ENCODE measurements at places on chromosomes 13 and 19. TPM values are rescaled to one million over a fixed set of nuclear protein-coding genes. Genes with fewer than 3 reads are reported as not detected.

The ZNF470 gene
- total RNA-seq = 0.33 TPM

The DHX34 gene
- 25.3 TPM for total RNA-seq

The IGSF23 gene
- not detected for total RNA-seq

The SPRED3 gene
- 4.5 TPM for total RNA-seq

The ZNF667 gene
- not detected for total RNA-seq

The LYPD5 gene
- not detected for total RNA-seq

DNA sequence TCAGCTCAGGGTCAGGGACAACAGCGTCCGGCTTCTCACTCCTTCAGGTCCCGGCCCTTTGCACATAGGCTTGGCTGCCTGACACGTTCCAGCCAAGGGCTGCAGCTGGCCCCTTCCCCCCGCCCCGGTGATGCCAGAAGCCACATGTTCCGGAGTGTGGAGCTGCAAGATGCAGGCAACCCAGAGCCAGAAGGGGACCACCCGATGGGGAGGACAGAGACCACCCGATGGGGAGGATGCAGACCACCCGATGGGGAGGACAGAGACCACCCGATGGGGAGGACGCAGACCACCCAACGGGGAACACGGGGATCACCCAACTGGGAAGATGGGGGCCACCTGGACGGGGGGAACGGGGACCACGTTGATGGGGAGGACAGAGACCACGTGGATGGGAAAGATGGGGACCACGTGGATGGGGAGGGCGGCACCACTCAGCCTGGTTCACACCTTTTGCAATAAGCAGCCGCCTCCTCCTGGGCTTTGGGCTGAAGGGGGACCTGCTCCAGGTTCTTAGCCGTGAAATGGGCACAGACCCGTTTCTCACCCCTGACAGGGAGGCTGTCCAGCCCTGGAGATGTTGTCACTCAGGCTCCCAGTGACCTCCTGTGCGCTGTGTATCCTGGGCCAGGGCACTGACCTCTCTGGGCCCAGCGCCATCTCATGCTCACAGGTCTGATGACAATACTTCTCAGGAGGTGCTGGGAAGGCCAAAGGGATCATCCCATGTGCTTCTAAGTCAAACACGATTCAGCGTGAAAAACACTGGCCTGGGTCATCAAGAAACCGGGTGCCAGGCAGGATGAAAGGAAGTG lies 34.5 kb downstream of the C13orf46 start:
- no peak for DNase-seq

- peak; percentile 17 for DNase-seq
Measured at GRCh38 chr13:102091231-102091630, 310.6 kb downstream of the FGF14 start.

- peak; percentile 68 for DNase-seq
Measured at GRCh38 chr19:46133101-46133627, 8.7 kb upstream of the IGFL3 start.

DNA sequence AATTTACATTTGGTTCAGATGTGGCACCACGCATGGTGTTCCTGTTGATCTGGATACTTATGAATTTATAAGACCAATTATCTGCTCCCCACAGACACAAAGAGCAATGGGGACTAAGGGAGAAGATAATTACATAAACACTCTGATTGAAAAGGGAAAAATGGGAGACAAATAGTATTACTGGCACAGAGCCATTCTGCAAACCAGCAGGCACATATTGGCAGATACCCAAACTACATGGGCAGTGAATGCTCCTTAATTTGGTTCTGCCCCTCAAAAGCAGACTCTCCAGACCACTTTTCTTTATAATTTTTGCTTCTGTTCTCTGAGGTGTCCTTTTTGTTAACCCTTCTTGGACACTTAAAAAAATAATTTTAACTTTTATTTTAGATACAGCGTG lies 1674.2 kb downstream of the PCDH9 start:
- no peak for DNase-seq

DNA sequence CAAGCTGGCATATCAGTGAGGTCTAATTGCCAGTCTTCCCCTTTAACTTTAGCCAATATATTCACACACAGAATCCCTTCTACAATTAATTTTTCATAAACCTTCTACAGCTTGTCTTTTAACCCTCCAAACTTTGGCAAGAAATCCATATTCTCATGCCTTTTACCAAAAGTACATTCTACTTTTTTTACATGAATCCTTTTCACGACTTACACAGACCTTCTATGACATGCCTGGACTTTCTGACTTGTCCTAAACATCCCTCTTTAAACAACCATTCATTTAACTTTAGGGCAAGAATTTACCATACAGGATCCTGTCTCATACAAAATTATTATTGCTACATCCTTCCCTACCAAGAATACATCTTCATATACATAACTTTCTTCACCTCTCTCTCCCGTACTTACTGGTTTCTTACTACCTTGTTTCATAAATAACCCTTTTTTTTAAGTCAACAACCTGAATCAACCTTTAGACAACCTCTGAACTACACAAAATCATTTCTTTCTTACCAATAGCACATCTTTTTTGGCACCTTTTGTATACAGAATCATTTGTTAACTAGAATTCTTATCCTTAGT lies 23.5 kb downstream of the ZNF544 start:
- no peak for DNase-seq

- DNase-seq = no peak
Measured at GRCh38 chr13:71867131-71867814, at the start of gene DACH1. TSS of gene DACH1 (minus strand) at chr13:71867204.

DNA sequence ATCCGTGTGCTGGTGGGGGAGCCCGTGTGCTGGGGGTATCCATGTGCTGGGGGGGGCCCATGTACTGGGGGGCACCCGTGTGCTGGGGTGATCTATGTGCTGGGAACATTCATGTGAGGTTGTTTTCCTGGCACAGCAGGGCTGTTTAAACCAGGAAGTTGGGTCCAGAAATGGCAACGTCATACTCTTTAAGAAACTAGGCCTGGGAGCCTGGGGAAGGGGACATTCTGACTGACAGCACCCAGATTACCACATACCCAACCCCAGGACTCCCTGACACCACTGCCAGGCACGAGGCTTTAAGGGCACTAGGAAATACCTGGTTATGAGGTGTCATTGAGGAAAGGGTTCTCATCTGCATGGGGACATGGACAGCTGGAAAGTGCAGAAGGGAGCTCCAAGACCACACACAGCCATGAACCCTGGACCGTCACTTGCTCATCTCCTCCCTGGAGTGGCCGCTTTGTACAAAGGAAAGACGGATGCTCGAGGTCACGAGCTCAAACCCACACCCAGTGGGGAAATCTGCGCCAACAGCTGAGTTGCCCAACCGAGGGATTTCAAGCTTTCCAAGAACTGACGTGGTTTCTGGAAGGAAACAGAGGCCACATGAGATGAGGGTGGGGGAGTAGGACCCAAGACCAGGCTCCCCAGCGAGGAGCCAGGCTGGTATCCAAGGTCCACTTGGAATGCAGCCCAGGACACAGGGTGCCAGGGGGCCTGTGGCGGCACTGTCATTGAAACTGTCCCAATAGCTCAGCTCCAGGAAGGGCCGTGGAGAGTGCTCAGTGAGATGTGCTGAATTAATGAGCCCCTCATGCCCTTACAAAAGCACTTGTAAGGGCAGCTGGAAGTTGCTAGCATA lies 40.9 kb downstream of the RAB20 start:
- DNase-seq = peak; percentile 75

DNA sequence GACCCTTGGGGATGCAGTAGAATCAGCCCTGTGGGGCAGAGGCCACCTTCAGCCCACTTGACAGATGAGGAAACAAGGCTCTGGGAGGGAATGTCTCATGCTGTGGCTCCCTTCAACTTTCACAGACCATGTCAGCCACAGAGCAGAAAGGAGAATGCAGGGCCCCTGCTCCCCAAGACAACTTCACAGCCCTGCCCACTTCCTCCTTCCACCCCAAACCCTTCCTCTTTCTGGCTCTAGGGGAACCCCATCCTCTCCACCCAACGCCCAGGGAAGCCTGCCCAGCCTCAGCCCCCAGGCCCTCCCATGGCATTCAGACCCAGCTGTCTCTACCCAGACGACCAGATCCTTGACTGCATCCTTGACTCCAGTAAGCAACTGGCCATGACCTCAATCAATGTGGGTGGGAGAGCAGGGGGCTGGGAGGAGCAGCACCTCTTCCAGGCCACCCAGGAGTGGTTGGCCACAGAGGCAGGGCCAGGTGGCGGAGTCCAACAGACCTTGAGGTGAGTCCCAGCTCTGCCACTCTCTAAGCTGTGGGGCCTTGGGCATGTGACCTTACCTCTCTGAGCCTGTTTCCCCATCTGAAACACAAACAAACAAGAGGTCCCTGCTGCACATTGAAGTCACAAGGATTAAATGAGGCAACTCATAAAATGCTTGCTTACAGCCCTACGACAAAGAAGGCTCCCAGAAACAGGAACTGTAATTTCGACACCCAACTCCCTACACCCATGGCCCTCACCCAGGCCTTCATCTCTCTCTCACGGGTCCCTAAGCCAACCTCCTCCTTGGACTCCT lies 15.8 kb downstream of the DEDD2 start:
- DNase-seq = no peak

DNA sequence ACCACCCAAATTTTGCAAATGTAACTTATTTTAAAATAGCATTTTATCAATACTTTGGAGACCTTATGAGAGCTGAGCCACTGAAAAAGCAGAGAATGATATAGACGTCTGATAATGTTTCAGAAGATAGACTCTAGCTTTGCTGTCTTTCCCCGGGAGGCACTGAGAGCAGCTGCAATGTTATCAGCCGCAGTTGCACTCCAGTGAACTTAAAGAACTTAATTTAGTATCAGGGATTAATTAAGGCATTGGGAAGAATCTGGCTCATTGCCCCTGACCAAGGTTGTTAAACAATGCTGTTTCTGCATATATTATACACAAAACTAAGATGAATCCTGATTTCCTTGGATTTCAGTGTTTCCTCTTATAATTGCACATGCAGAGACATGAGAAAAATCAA lies 75.7 kb upstream of the SGCG start:
- no peak for DNase-seq

DNA sequence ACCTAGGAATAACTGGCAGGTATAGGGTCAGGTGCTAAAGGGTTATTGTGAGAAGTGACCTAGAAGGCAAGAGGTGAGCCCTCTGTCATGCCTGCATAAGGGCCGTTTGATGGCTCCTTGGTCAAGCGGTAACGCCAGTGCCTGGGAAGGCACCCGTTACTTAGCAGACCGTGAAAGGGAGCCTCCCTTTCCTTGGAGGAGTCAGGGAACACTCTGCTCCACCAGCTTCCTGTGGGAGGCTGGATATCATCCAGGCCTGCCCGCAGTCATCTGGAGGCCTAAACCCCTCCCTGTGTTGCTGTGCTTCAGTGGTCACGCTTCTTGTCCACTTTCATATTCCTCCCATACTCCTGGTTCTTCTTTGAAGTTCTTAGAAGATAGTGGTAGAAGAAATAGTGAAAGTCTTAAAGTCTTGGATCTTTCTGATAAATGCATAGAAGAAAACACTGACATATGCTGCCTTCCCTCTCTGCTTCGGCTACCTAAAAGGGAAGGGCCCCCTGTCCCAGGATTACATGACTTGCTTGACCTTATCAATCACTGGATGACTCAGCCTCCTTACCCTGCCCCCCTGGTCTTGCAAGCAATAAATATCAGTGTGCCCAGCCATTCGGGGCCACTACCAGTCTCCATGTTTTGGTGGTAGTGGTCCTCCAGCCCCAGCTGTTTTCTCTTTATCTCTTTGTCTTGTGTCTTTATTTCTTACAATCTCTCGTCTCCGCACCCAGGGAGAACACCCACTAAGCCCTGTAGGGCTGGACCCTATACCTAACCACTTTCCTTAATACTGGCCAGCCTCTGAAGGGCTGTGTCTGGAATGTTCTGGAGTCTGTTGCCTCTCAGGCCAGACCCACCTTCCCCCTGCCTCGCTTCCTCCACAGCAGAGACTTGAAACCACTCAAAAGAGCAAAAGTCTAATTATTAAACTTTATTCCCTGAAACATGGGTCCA lies 16.1 kb upstream of the ABCC4 start:
- peak; percentile 5 for DNase-seq

GRCh38 chr19:11021760-11022144 lies 60.9 kb downstream of the SMARCA4 start:
- no peak for DNase-seq

All from MG63 (cell line).